Stimulated activated CD8-positive, alpha-beta memory T cell treated with anti-CD3 and anti-CD28 coated beads, Interleukin-7, amount 100 ng/mL, for 48 hours (primary cell): ENCODE measurements at places on chromosomes 3 and 15.

- no peak for DNase-seq
Measured at GRCh38 chr3:132660811-132661070, 612 bp downstream of the UBA5 start.

GRCh38 chr3:127525373-127525772, 65.2 kb downstream of the TPRA1 start:
- no peak for DNase-seq

DNA sequence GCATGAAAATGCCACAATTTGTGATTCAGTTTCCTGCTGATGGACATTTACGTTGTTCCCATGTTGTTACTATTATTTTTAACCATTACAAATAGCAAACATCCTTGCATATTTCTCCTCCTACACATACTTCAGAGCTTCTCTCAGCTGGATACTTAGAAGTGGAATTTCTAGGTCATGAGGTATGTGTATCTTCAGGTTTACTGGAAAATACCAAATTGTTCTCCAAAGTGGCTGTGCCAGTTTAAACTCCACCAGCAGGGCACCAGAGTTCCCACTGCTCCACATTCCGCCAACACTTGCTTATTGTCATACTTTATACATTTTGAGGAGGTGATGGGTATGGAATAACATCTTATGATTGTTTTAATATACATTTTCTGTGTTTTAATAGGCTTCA, 45.7 kb downstream of the PRR23E start:
- DNase-seq, result no peak

DNA sequence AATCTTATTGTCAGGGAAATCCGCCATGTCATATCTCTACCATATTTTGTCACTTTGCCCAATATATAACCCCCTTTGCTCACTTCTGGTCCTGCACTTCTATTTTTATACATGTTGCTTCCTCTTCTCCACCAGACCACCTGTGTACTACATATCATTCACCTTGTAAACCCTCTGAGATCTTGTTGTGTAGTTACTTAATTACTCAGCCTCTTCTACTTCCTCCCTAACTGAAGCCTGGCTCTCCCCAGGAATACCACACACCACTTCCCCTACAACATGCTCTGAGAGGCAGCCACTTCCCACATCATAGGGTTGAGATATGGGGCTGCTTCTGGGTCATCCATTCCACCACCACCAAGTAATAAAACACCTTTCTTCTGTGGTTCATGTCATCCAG, 10.0 kb downstream of the HEXA start:
- DNase-seq, result no peak

GRCh38 chr15:99238849-99239248, 10.5 kb downstream of the TTC23 start:
- no peak for DNase-seq

DNA sequence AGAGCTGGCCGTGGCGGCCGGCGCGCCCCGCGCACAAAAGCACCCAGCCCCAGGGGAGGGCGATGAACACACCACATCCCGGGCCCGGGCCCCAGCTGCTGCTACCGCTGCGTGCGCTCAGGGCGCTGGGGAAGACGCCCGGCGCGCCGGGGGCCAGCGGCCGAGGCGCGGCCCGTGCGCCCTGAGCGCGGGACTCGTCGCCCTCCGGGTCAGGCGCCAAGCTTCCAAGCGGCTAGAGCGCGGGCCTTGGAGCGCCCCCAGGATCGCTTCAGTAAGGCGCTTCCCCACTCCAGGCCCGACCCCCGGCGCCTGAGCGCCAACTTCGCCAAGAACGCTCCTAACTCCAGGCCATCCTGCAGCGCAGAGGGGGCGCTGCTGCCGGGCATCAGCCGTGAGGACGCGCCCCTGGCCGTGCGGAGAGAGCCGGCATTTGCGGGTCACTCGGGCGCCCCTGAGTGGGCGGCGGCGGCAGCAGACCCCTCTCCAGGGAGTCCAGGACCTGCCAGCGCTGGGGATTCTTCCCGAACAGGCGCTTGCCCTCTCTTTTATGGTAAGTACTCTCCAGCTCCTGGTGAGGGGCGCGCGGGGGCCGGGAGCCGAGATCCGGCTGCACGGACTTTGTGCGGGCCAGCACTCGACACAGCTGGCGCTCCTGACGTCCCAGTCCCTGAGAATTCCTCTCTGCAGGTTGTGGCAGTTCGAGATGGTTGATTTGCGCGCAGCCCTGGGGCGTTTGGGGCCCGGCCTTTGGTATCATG, 475 bp downstream of the SPSB4 start:
- DNase-seq, result no peak

- DNase-seq, result no peak
Measured at GRCh38 chr15:82855286-82856100, 46.1 kb downstream of the WHAMM start.

DNA sequence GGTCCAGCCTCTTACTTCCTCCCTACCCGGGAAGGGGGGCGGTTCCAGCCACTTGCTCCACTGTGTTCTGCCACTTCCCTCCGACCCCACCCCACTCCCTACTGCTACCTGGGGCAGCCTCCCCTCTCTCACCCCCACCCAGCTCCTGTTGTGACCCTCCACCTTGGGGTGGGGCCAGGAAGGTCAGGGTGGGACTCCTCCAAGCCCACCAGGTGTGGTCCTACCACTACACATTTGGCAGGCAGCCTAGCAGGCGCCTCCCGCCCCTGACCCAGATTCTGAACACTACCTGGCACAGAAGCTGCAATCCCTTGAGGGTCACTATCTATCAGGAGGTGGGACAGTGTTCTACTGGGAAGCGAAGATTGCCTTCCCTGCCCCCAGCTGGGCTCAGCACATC, 13.7 kb upstream of the RAF1 start:
- no peak for DNase-seq

GRCh38 chr3:149129326-149130205, at the start of gene HPS3:
Gene HPS3, plus strand, starts transcription at chr3:149129638. Its CDS starts 86 bp downstream, at chr3:149129724.
- DNase-seq, result peak; percentile 73

GRCh38 chr15:81297603-81298575, 26.1 kb downstream of the STARD5 start:
- DNase-seq, result no peak

DNA sequence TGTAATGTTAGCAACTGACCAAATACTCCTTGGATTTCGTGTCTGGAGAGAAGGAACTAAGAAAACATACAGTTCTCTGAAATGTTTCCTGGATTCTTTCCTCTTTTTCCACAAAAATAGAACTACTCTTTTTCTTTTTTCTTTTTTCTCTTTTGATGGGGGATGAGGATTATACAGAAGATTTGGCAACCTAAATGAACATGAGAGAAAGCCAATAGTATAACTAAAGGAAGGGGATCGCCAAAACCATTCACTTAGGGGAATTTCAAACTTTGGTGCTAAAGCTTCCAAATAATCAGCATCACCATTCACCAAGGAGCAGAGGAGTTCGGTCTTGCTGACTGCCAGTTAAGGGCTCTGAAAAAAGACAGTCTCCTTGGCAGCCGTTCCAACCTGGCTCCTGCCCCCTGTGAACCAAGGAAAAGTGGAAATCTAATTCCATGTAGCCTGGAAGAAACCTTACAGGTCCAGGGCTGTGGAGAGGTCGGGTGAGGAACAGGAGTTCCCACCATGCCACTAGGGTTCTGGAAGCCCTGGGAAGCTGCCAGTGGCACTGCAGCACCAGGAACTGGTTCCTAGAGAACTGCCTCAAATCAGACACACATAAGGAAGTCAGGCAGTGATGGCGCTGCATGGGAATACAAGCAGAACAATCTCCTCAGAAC, 176.9 kb downstream of the TNIK start:
- DNase-seq, result no peak

DNA sequence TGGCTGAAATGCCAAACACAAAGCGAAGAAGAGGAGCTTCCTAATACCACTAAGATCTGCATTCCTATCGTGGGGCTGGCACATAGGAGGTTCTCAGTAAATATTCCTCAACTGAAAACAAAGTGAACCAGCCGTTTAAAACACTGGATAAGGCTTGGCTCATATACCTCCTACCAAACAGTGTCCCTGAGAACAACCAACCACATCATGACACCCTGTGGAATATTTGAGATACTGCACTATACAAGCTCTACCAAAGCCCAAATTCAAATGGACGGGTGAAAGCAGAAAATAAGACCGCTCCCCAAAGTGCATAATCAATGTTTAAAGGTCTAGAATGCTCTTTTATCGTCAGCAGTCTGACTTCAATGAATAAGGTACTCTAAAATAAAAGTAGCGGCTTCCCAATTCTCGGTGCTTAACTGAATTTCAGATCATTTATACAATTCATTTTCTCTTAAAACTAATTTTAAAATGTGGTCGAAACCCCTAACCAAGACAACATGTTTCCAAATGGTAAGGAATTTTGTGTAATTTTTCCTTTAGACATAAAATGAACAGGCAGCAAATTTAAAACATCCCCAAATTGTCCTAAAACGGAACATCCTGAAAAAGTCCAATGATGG, 425.8 kb downstream of the ERC2 start:
- no peak for DNase-seq

DNA sequence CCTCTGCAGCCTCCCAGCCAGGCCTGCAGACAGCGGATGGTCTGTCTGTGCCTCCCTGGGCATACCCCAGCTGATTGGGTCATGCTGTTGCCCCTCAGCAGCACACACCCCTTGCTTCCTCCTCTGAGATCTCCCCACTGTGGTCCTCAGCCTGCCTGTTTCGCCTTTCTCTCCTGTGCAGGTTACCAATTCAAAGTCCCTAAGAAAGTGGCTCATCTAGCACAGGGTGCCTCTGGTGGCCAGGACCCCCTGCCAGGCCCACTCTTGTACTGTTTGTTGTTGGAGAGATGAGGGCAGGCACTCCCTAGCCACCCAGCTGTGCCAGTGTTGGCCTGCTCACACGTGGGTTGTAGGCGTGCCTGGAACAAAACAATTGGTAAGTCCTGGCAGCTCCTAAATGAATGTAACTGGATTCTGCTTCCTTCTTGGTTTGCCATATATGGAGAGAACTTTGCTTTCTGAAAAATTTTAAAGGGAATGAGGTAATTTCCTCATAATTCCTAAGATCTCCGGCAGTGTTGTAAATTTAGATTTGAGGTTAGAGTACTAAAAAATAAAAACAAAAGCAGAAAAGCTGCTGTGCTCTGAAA, 213.2 kb upstream of the IL12A start:
- DNase-seq, result no peak

DNA sequence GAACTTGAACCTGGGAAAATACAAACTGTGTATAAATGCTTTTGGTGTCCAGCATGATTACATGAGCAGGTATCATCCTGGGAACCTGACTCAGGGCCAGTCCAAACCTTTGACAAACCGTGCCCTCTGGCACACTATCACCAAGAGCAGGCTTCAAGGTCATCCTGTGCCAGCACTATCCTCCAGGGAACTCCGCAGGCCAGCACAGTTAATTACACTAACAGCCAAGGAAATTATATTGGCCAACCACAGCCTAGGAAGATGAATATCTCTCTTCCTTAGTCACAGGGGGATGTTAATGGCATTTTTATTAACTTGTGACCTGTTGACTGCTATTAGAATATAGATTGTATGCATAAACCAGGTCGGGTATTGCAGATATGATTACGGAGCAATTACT, 262.0 kb downstream of the TUSC7 start:
- no peak for DNase-seq

DNA sequence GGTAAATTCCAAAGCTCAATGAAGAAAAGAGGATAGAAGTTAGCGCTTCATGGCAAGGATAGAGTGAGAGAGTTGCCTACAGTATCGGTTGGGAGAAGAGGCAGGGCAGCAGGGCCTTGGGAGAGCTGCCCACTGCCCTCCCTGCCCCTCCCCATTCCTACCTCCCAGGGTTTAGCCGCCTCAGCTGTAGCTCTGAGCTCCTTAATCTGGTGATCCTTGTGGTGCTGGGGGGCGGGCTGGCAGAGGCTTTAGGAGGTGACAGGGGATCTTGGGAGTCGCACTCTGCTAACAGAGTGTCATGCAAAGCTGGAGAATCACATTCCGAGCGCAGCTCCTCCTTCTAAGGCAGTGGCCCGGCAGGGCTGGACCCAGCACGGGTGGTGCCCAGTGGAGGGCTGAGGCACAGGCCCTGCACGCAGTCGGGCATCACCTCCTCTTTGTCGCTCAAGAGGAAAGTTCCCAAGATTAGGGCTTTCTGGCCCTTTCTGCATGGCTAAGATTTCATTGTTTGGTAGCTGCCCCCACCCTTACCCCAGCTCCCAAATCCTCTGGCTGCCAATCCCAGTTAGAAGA, 57.1 kb upstream of the POLG start:
- DNase-seq, result no peak

DNA sequence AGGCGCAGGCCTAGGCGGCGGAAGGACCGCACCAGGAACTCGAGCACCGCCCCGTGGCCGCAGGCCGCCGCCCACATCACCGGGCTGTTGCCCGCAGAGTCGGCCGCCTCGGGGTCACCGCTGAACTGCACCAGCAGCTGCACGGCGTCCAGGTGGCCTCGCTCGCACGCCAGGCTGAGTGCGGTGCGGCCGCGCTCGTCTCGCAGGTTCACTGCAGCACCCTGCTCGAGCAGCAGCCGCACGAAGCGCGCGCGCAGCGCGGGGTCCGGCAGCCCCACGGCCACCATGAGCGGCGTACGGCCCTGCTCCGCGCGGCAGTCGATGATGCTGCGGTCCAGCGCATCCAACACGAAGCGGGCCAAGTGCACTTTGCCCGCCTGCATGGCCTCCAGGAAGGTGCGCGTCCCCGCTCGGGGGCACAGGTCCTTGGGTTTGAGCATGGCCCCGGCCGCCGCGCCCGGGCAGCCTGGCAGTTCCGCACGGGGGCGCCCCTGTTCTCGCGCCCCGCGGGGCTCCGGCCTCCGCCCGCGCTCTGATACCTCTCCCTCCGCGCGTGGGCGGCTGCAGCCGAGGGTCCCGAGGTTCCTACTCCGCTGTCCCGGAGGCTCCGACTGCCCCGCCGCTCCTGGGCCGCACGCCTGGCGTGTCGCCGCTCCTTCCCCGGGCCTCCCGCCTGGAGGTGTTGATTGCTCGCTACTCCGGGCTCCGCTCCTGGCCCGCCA, 556 bp downstream of the ANKRD63 start:
- DNase-seq, result no peak

DNA sequence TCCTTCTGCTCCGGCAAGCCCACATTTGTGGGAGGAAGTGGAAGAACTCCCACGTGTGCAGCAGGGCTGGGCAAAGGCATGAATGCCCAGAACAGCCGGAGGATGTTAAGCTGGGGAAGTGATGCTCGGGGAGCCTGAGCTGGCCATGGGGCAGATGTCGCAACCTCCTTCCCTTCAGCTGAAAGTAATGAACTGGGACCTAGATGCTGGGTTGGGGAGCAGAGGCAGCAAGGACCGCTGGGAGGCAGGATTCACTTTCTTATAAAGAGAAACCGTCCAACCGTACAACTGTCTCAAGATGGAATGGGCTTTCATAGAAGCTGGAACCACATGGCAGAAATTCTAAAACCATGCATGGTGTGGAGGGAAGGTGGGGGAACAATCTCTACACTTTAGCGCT, 290.9 kb downstream of the OCA2 start:
- no peak for DNase-seq

DNA sequence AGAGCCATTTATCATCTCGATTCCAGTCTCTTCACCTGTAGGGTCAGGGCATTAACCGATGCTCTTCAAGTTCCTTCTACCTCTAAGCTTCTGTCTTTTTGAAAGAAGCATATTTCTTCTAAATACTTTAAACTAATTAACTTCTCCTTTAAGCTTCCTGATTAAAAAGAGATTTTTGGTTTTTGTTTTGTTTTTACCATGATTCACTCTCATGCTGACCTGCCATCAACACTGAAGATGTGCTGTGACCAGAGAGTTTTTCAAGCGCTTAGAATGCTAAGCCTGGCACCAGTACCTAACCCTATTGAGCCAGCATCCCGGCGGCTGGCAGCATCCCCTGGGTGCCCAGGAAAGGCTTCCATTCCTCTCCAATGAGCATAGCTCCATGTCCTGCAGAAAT, 89.3 kb downstream of the FOXP1 start:
- DNase-seq, result no peak

GRCh38 chr3:115627180-115628074, 4.1 kb downstream of the GAP43 start:
- DNase-seq, result no peak

- no peak for DNase-seq
Measured at GRCh38 chr15:99556011-99556410, 9.8 kb upstream of the MEF2A start.
